ENCODE measurements at places on chromosomes 3 and 15. TPM values are rescaled to one million over a fixed set of nuclear protein-coding genes. Genes with fewer than 3 reads are reported as not detected.

MME gene
- 117 TPM for total RNA-seq

DNA sequence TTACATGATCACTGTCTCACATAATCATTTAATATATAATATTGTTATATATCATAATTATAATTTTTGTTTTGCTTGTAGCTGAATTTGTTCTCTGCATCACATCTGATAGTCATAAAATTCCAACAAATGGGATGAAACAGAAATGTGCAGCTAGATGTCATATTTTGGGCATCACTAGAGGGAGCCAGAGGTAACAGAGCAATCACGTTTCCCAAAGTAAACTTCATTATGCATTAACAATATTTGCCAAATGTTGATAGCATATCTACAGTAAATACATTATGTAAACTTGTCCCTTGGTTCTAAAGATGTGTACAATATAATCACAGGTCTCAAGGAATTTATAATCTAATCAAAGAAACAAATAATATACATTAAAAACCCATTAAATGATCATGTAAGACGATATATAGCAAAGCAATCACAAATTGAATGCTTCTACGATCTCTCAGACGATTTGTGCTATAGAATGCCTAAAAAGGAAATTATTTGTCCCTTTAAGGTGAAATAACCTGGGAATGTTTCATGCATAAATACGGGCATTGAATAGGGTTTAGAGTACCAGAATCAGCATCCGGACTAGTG is 234.2 kb upstream of the MCTP2 start:
- DNase-seq, result no peak

GRCh38 chr3:44409640-44410410 is 67.6 kb downstream of the ZNF445 start:
- DNase-seq, result no peak

GRCh38 chr3:62749657-62750056 is 125.6 kb downstream of the CADPS start:
- no peak for DNase-seq

GRCh38 chr15:38611228-38611627 is 46.6 kb upstream of the RASGRP1 start:
- DNase-seq, result no peak

DNA sequence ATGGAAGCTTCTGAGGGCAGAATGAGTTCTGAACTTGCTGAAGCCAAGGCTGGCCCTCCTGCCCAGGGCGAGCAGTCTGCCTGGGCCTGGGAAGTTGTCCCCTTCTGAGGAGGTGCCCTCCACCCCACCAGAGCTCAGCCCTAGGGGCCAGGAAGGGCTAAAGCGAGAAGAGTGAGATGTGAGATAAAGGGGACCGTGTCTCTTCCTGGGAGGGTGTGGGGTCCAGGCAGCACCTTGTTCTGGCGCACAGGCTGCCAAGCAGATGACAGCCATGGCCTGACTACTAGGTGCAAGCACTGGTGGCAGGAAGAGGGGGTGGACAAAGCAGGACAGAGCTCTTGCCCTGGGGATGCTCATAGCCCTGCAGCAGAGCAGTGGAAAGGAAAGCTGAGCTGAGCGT is 3.7 kb downstream of the PAK6 start:
- DNase-seq, result no peak

LEO1 gene
- 17.0 TPM for total RNA-seq

SKOR1 gene
- not detected for total RNA-seq

CLDN16 gene
- 12.0 TPM for total RNA-seq

DNA sequence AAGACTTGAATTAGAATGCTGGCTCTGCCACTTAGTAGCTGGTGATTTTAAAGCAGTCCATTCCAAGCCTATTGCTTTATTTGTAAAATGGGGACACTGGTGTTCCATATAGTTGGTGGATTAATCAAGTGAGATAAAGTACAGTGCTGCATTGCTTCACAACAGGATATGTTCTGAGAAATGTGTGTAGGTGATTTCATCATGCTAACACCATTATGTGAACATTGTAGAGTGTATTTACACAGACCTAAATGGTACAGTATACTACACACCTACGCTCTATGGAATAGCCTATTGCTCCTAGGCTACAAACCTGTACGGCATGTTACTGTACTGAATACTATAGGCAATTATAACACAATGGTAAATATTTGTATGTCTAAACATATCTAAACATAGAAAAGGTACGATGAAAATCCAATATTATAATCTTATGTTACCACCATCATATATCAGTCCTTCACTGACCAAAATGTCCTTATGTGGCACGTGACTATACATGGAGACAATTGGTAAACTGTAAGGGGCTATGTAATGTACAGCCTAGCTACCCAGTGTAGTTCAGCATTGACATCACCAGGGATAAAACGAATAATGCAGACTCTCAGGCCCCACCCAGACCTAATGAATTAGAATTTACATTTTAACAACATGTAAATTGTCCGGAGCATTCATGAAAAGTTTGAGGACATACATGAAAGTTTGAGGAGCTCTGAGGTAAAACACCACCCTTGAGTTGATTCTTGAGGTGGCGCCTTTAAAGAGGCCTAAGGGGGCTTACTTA is 121.4 kb upstream of the BFSP2 start:
- no peak for DNase-seq

POPDC2 gene
- 1.0 TPM for total RNA-seq

GOLGA6D gene
- not detected for total RNA-seq

Measured in kidney epithelial cell (primary cell).